ENCODE measurements at places on chromosomes 4 and X.
A peak's percentile ranks its signal among the peaks of the same experiment; 100 is the strongest.

DNA sequence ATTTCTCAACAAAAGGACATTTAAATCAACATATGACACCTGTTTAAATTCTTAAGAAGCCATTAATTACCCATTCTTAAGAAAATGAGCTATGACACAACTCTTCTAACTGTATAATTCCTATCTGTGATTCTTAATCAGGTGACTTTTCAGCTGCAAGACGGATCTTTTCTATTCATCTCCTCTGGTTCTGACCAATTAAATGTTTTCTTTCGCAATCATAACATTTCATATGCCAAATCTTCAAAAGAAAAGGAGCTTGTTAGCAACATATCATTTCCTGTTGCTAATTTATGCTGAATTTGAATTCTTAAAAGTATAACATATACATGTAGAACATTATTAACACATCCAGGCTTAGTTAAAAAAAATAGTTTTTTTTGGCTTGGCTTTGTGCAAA, 62.5 kb downstream of the SEL1L3 start:
- DNase-seq, result no peak

GRCh38 chr4:70839589-70840093, at the start of gene GRSF1:
GRSF1 (minus strand) TSS chr4:70839890; CDS start chr4:70839827, 63 bp downstream.
- peak; percentile 97 for DNase-seq

DNA sequence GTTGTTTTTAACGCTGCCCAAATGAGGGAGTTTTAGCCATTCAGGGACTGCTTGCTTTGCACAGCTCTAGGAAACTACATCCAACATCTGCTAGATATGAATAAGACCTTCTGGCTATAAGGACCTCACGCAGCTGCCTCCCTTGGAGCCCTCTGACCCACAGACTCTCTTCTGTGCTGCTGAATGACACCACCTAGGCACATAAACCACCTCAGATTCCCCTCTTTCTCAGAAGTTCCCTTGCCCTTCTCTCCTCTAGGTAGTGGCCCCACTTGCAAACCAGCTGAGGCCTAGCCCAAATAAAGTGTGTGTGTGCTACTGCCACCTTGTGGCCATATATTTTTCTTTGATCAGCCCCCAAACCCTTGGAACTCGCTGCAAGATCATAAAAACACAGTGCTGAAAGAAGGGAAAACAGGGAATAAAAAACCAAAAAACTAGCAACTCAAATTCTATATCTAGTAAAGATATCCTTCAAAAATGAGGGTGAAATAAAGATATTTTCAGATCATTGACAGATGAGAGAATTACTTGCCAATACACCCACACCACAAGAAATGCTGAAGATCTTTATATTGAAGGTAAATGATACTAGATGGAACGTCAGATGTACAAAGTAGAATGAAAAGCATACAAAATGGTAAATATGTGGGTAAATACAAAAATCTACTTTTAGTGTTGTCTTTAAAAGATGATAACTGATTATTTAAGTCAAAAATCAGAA, 265.9 kb downstream of the ADAMTS3 start:
- DNase-seq, result peak; percentile 50

- DNase-seq, result no peak
Measured at GRCh38 chr4:105107095-105107856, 39.4 kb upstream of the TET2 start.

GRCh38 chrX:25175743-25176142, 160.0 kb upstream of the ARX start:
- no peak for DNase-seq

DNA sequence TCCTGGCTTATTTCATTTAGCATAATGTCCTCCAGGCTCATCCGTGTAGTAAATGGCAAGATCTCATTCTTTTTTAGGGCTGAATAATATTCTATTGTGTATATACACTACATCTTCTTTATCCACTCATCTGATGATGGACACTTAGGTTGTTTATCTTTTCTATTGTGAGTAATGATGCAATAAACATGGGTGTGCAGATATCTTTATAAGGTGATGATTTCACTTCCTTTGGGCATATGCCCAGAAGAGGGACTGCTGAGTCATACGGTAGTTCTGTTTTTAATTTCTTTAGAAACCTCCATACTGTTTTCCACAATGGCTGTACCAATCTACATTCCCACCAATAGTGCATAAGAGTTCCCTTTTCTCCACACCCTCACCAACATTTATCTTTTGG, 317.6 kb upstream of the CNKSR2 start:
- no peak for DNase-seq

- DNase-seq, result no peak
Measured at GRCh38 chrX:45026036-45026435, 153.0 kb downstream of the KDM6A start.

DNA sequence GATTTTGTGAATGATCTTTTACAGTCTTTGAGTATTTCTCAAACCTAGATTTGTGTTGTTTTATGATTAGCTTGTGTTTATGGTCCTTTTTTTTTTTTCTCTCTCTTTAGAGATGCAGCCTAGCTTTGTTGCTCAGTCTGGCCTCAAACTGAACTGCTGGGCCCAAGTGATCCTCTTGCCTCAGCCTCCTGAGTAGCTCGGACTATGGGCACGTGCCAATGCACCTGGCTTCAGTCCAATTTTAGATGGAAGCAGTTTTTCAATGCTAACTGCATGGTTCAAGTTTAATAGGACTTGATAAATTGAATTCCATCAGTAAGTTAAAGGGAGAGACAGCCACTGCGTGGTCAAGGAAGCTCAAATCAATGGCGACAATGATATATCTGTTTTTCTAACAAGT, 3.8 kb upstream of the FGG start:
- no peak for DNase-seq

DNA sequence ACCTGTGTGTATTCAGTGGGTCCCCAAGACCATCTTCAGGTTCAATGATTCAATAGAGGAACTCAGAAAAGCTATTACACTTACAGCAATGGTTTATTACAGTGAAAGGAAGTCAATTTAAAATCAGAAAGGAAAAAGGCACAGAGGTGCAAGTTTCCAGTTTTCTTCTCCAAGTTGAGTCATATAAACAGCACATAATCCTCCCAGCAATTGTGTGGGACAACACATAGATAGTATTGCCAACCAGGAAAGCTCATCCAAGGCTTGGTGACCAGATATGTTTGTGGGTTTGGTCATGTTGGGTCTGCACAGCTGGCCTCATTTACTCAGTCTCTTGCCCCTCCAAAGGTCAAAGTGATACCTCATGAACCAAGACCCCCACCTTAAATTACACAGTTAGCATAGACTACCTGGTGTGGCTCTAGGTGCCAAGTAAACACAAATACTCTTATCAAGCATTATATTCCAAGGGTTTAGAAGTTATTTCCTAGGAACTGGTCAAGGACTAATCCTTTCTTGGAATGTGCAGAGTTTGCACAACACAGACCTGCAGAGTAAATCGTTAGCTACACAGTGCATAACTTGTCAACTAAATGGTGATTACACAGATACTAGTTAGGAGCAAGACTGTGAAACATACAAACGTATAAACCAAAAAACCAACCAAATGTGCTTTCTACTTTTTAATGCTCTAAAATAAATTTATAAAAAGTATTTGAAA, 777.3 kb downstream of the PCDH18 start:
- DNase-seq, result no peak

DNA sequence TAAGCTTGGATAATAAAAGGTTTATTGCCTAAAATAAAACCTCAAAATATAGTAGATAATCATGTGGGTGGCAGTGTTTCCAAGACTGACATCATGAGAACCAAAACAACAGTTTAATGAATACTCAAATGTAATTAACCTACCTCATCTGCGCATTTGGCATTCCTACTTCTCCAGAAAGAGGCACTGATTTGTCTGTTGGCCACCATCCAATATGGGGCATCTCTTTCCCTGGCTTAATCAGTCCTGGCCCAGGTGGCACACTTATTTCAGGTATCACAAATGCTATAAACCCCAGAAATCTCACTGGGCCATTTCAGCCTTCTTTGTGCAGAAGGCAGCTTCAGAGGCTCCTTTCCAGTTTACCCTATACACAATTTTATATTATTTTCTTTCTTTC, 192.2 kb downstream of the COMMD8 start:
- DNase-seq, result no peak

DNA sequence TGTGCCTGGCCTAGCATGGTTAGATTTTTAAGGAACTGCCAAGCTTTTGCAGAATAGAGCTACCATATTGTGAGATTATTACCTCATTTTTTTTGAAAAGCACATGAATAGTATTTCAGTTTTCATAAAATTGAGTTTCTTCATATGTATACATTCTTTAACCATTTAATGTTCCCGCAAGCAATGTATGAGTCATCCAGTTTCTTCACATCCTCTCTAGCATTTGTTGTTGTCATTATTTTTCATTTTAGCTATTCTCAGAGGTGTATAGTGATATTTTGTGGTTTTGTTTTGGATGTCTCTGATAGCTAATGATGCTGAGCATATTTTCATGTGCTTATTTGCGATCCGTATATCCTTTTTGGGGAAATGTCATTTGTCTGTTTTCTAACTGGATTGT, 74.9 kb downstream of the GLUD2 start:
- DNase-seq, result no peak

DNA sequence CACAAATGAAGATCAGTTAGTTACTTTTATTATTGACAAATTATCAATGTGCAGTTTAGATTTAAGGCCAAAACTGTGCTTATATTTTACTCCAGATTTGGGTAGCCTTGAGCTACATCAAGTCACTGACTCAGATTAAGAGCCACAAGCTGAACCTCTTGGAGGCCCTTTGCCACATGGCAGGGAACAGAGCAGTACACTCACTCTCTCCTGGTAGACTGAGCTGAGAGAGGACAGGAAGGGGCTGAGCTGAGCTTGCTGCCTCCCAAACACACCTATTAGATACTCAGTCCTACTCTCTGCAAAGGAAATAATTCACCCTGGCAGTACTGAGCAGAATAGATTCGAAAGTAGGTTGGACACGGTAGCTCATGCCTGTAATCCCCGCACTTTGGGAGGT, 7.8 kb downstream of the STAP1 start:
- DNase-seq, result no peak

DNA sequence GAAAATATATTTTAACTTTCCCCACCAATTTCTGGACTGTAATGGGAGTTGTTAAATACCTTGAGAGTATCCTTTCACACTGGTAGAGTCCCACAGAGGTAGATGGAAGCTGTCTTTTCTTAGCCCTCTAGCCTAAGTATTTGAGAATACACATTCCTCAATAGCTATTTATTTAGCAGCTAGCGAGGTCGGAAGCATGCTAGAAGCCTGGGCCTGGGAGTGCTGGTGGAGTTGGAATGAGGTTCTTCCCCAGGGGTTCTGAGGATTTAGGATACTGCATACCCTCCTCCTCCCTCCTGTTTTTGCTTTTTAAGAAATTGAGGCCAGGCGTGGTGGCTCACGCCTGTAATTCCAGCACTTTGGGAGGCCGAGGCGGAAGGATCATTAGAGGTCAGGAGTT, 999 bp upstream of the KLHL15 start:
- no peak for DNase-seq

DNA sequence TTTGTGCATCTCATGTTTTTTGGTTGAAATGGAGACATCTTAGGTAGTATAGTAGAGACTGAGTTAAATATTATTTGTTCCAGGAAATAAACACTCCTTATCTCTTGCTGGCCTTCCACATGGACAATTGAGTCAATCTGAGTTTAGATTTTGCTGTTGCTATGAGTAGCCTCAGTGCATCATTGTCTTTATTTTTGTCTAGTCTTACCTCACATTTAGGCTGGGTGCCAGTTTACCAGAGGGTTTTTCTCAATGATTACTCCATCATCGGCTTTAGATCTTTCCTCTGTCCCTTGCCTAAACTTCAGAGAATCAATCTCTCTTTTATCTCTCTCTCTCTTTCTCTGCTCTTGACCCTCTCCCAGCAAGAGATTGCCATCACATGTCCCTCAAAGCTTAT, 73.6 kb downstream of the GABRB1 start:
- DNase-seq, result no peak

- no peak for DNase-seq
Measured at GRCh38 chrX:23662187-23662586, 5.1 kb upstream of the PRDX4 start.

DNA sequence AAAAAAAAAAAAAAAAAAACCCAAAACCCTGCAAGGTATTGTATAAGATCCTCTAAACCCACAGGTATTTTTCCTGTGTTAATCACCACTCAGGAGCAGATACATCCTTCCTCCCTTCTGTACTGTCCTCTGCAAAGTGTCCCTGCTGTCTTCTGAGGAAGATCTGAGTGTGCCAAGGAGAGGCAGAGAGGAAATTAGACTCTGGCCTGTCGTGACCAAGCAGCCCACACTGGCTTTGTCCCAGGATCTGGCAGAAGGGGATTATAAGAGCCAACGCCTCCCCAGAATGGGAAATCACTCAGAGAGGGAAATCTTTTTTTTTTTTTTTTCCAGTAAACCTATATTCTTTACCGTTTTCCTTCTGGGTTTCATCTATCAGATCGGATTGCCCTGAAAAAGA, 39.6 kb downstream of the PTCHD1 start:
- DNase-seq, result no peak

GRCh38 chr4:5711479-5712184, 631 bp downstream of the EVC start:
- no peak for DNase-seq

GRCh38 chr4:155667222-155667567, 547 bp downstream of the GUCY1A1 start:
- DNase-seq, result peak; percentile 40

DNA sequence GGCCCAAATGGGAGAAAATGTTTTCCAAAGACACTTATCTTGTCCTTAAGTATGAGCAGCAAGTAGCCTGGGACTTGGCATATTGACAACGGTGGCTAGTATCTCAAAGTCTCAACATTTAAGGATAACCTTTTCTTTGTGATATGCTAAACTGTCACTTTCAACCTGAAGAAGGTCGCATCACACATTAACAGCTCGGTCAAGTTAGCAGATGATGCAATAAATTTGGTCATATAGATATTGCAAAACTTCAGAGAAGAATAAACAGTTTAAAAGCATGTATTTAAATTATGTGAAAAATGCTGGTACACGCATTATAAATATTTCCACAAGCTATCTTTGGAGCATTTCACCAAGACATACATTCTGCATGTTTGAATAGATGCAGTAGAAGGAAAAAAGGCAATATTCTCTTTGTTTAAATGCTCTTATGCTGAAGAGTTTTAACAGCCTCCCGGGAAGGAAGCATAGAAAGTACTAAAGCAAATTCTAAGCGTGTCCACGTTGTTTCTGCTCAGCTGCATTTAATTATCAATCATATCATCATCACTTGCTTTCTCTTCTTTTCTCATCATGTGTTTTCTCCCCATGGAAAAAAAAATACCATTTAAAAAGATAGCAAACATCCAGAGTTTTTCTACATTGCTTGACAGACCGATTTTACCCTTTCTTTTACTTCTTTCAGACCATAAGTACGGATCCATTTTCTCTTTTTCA, 24.2 kb downstream of the ARHGAP6 start:
- DNase-seq, result no peak

DNA sequence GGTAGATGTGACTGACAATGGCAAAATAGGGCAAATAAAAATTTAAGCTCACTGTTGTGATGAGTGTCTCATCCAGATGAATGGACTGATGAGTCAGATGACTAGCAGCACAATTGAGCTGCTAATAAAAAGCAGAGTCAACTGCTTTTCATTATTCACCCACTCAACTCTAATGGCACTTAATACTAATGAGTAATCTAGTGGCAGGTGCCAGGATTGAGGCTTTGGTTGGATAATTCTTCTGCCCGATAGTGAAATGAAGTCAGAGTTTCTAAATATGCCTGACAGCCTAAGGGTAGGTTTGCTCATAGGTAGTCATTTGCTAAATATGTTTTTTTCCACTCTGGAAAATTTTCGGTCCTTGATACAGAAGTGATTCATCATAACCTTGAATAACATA, 10.4 kb downstream of the OGT start:
- no peak for DNase-seq

Measured in activated CD8-positive, alpha-beta memory T cell treated with anti-CD3 and anti-CD28 coated beads, Interleukin-2, amount 10 ng/mL, durations not matched to agents 7 days and 5 days (primary cell).